Type B pancreatic cell (in vitro differentiated cells): ENCODE measurements at places on chromosomes 2 and 18.

- peak; percentile 74 for DNase-seq
Observed at GRCh38 chr2:216633616-216634369, 573 bp downstream of the IGFBP2 start.

GRCh38 chr2:217530392-217531090 is 472.3 kb downstream of the TNS1 start:
- no peak for DNase-seq

DNA sequence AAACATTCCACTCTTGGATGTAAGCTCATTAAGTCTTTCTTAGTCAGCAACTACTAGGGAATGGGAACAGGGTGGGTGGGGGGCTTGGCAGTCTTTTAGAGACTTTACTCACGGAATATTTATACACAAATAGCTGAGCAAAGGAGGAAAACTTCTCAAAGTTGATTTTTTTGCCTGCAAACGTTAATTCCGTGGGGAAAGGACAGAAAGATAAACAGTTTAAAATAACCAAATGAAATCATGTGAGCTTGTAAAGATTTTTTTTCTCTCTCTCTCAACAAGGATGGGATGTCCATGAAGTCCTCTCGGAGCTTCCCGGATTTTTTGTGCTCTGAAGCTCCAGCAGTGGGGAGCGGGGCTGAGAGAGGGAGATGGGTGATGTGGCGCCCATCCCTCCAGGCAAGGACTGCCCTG is 32.2 kb upstream of the MAT2A start:
- DNase-seq, result no peak

DNA sequence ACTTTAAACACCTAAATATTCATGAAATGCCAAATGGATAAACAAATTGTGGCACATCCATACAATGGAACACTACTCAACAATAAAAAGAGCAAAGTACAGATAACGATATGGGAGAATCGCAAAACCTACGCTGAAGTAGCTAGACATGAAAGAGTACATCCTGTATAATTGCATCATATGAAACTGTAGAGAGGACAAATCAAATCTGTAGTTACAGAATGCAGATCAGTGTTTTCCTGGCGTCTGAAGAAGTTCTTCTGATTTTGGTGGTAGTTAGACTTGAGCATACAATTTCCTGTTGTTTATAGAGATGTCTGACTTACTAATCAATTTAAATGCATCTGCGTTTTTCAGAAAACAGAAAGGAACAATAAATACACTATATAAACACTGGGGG is 394.4 kb downstream of the SOCS6 start:
- DNase-seq, result no peak

GRCh38 chr2:236793023-236794011 is 223.7 kb downstream of the ACKR3 start:
- DNase-seq, result no peak

- DNase-seq, result no peak
Observed at GRCh38 chr2:36415381-36416022, 59.9 kb downstream of the CRIM1 start.

- DNase-seq, result no peak
Observed at GRCh38 chr2:70503896-70504295, 49.7 kb downstream of the TGFA start.
